ENCODE measurements at places on chromosomes 6 and 20.
A peak's percentile ranks its signal among the peaks of the same experiment; 100 is the strongest.

DNA sequence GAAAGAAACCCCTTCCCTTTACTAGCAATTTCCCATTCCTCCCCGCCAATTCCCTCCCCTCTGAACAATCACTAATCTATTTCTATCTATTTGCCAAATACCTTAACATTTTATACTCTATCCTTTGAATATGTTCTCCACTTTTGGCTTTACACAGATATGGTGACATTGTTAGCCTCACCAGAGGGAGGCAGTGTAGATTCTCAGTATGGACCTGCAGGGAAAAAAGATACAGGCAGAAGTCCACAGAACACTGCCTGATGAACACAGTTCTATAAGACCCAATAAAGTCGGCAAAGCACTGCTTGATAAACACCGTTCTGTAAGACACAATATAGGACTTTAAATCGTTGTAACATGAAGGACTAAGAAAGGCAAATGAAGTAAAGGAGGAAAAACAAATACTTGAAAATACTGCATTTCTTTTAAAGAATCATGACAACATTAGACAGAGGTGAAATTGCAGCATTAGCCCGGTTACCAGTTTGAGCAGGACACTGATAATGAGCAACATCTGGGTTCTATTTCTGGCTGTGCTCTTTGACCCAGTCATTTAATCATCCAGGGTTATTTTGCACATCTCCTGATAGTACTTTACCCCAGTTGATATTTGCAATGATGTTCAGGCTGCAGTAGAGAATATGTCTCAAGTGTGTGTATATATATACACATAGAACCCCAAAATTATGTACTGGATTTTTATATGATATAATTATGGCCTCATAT, 296.8 kb downstream of the UTRN start:
- DNase-seq = no peak

- DNase-seq = no peak
Measured at GRCh38 chr6:13001927-13002326, 285.4 kb downstream of the PHACTR1 start.

GRCh38 chr20:4573564-4574355, 147.9 kb upstream of the PRND start:
- no peak for DNase-seq

DNA sequence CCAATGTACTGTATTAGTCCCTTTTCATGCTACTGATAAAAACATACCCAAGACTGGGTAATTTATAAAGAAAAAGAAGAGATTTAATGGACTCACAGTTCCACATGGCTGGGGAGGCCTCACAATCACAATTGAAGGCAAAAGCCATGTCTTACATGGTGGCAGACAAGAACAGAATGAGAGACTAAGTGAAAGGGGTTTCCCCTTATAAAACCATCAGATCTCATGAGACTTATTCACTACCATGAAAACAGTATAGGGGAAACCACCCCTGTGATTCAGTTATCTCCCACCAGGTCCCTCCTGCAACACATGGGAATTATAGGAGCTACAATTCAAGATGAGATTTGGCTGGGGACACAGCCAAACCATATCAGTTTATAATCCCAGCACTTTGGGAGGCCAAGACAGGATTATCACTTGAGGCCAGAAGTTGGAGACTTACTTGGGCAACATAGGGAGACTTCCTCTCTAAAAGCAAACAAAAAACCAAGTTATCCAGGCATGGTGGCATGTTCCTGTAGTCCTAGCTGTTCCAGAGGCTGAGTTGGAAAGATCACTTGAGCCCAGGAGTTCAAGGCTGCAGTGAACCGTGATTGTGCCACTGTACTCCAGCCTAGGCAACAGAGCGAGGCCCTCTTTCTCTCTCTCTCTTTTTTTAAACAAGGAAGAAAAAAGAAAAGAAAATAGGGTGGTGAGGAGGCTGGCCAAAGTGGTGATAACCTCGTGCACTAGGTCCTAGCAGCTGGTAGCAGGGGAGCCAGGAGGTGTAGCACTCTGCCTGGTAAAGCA, 22.9 kb upstream of the DDR1 start:
- DNase-seq = no peak

- no peak for DNase-seq
Measured at GRCh38 chr6:154951345-154952200, 43.5 kb upstream of the TIAM2 start.

DNA sequence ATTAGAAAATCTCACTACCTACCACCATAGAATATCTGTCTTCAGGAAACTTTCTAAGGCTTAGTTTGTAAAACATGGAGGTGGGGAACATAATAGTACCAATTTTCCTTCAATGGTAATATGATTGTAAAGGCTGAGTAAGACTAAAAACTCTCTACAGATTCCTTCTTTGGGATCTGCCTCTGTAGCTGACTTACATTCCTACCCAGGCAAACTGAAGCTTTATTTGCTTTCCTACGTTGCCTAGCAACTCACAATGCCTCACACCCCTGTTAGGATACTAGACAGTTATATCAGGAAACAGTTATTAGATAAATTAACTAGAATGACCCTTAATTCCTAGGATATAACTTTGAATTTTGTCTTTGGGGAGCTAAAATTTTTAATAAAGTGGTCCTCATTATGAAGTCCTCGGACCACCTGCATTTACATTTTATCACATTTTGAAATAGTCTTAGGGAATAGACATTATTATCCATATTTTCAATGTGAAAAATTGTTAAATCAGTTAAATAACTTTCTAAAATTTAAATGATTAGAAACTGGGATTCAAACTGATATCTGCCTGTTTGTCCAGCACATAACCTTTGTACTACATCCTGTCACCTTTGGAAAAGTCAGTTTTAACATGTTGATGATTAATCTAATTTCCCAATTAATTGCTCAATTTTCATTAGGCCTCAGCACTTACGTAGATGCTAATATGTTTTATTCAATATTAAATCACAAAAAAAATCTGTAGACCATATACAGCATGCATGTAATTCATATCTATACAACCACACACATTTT, 591.4 kb downstream of the RNF144B start:
- DNase-seq = no peak

DNA sequence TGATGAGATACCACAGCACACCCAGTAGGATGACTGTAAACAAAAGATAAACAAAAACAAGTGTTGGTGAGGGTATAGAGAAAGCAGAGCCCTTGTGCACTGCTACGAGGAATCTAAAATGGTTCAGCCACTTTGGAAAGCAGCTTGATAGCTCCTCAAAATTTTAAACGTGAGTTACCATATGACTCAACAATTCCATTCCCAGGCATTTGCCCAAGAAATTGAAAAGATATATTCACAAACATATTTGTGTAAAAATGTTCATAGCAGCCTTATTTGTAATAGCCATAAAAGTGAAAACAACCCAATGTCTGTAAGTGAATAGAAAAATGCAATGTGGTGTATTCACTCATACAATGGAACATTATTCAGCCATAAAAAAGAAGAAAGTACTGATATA, 141.0 kb upstream of the BTBD3 start:
- no peak for DNase-seq

DNA sequence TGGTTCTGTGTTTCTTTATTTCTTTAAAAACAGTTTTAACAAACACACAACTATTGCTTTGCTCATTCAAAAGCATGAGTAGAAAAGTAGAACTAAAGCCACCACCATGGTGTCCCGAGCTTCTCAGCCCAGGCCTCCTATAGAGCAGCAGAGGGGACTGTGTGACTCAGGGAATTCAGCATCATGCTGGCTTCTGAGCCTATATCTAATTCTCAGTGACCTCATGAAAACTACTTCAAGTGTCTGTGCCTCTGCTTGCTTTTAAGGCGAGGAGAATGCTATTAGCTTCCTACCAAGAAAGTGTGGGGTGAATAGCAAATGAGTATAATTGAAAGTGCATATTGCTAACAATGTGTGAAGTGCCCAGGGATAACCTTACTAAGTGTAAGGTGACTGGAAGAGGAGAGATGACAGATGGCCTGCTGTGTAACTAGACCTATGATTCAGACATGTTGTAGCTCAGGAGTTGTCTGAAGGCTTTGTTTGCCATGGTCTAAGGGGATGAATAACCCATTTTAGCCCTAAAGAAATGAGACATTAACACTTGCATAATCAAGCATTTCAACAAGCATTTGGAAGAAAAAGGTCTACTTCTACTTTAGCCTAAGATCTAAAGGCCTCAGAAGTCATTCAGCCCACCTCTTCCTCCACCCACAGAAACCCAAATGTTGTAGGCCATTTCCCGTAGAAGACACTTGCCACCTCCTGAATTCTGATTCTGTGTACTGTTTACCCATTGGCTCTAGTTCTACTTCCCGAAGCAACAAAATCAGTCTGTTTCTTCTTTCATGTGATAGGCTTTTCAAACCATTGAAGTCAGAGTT, 121.5 kb upstream of the ARG1 start:
- DNase-seq = no peak

GRCh38 chr6:50845499-50846143, 26.9 kb downstream of the TFAP2B start:
- no peak for DNase-seq

GRCh38 chr20:64155258-64156135, 8.8 kb upstream of the MYT1 start:
- no peak for DNase-seq

DNA sequence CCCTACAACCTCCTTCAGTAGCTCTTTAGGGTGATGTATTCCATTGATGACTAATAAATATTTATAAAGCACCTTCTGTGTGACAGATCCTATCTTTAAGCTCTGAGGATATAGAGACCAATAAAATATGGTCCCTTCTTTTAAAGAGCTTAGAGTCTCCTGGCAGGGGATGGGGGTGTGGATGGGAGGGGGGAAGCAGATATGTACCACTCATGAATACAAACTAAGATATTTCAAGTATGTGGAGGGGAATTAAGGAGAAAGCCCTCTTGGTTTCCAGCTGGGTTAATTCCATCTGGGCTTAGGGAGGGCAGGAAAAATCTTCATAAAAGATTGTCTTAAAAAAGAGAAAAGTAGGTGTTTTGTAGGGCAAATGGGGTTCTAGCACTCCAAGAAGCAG, 21.6 kb upstream of the FBXO9 start:
- no peak for DNase-seq

DNA sequence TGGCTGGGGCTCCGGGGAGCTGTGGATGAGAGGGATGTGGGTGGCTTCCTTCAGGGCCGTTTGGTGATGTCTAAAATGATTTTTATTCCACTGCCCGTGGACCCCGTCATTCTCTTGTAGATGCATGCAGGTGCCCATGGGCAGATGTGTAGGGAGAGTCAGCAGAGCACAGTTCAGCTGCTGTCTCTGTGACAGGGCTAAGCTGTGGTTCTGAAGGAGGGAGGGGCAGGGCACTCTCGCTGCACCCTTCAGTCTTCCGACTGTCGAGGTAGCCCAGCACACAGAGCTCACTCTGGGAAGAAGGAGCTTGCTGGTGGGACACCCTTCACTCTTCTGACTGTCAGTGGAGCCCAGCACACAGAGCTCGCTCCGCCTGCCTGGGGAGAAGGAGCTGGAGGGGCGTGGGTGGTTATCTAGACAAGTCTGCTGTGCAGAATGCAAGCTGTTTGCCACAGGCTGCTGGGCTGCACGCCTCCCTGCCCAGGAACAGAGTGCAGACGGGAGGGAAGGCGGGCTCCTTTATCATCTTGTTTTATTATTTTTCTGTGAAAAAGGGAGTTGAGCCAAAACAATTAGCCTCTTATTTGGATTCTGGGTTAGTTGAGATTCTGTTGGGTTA, 28.4 kb upstream of the ADRM1 start:
- DNase-seq = no peak

DNA sequence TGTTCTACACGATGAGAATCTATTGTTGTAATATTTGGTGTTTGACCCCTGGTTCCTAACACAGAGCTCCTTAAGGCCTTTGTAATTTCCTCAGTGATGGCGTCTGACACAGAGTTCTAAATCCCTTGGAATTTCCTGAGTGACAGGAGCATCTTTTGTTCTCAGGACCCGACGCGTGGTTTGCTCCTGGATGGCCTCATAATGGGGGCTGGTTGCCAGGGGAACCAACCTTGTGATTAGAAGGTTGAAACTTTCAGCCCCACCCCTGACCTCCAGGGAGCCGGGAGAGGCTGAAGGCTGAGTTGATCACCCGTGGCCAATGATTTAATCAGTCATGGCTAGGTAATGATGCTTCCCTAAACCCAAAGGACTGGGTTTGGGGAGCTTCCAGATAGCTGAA, 20.5 kb upstream of the ZNF133 start:
- DNase-seq = no peak

- no peak for DNase-seq
Measured at GRCh38 chr6:79246891-79247290, 12.4 kb upstream of the HMGN3 start.

DNA sequence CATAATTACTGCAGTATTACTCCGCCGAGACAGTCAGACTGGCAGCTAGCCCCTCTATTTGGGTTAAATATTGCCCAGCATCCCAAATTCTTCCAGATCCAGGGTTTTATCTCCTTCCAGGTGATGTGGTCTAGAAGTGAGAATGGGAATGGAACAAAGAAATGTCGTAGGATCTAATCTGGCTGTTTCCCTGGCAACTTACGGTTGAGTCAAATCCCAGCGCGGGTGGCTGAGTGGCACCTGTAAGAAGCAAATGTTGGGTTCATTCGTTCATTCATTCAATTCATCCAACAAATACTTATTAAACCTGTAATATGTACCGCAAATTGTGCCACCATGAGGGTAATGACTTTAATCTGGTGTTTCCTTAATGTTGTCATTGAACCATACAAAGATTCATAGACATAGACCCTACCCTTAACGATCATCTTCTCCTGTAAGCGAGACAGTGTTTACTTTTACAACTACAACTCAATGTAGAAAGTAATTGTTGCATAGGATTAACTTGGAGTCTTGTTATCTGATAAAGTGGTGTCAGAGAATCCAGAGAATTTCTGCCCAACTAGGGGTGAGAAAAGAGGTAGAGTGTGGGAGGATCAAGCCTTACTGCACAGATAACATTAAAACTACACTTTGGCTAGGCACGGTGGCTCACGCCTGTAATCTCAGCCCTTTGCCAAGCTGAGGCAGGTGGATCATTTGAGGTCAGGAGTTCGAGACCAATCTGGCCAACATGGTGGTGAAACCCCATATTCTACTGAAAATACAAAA, 91.3 kb upstream of the ADGRF1 start:
- DNase-seq = no peak

DNA sequence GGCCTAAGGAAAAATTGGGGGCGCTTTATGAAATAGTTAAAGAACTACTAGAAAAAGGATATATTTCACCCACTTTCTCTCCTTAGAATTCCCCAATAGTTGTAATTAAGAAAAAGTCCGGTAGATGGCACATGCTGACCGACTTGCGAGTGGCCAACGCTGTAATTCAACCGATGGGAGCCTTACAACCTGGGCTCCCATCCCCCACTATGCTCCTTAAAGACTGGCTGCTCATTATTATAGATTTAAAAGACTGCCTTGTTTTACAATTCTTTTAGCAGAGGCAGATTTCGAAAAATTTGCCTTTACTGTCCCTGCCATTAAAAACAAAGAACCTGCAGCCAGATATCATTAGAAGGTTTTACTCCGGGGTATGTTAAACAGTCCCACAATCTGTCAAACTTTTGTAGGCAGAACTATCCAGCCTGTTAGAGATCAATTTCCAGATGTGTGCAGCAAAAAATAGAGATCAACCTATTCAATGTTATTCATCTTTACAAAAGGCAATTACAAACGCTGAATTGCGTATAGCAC, 58.5 kb upstream of the PRSS16 start:
- DNase-seq = peak; percentile 32

GRCh38 chr6:105135907-105136430, 43.8 kb downstream of the POPDC3 start:
- no peak for DNase-seq

GRCh38 chr6:168773788-168774187, 332.8 kb downstream of the SMOC2 start:
- no peak for DNase-seq

- no peak for DNase-seq
Measured at GRCh38 chr6:107819964-107820337, 4.2 kb downstream of the SCML4 start.

GRCh38 chr6:41683523-41684310, 45.4 kb downstream of the MDFI start:
- DNase-seq = peak; percentile 70
